ENCODE measurements at places on chromosomes 2 and 18.

- no peak for DNase-seq
These were observed 300.7 kb downstream of the TCF4 start for GRCh38 chr18:55287149-55287806.

GRCh38 chr2:104487366-104487765, 366.5 kb upstream of the POU3F3 start:
- no peak for DNase-seq

DNA sequence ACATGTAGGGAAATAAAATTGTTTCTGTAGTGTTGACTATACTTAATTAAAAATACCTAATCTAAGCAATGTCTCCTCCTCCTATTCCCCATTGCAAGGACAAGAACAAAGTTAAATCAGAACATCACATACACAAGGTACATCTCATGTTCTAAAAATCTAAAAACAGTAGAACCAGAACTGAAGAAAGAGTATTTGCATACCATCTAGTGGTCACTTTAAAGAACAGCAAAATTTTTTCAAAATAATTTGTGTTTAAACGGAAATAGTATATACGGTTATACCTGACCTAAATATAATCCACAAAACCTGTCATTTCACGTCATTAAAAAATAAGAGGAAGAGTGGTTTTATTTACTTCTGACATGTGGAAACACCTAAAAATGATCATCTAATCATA, 294.3 kb upstream of the KCNH7 start:
- peak; percentile 35 for DNase-seq

DNA sequence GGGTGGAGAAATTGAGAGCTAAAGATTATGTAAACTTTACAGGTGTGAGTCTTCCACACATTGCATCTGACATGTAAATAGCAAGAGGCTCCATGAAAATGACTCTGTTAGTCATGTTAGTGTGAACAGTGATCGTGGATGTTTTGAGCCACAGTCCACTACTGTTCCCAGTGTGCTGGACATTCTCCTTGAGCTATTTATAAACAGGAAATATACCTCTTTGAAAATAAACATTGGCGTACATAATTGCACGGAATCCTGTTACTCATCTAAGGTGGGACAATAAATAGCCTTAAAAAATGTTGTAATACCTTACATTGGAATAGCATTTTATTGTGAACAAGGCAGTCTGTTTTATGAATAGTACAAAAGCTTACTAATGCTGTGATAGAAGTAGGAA, 37.0 kb downstream of the LIMS1 start:
- DNase-seq: peak; percentile 24

GRCh38 chr2:199911877-199912161, 726 bp downstream of the C2orf69 start:
- DNase-seq: no peak

GRCh38 chr18:60534538-60534937, 162.0 kb upstream of the MC4R start:
- peak; percentile 72 for DNase-seq

DNA sequence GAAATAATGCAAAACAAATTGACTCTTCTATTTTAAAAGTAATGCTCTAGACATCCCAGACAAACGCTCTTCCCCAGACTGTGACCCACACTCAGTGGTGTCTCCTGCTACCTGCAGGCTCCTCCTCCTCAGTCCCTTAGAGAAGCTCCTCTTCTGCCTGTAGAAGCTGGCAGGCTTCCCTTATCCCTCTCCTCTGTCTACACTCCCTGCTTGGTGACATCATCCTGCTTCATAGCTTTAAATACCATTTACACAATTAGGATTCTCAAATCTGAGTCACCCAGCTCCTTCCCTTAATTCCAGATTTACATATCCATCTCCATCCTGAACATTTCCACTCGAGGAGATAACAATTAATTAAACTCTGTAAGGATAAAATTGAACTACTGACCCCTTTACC, 167.9 kb downstream of the FBXO15 start:
- DNase-seq: peak; percentile 81

GRCh38 chr18:50172367-50172766, 22.6 kb downstream of the MYO5B start:
- no peak for DNase-seq

GRCh38 chr2:113219525-113219888, 45.7 kb downstream of the PSD4 start:
- no peak for DNase-seq

- no peak for DNase-seq
These were observed 613.5 kb downstream of the MBD2 start for GRCh38 chr18:53610957-53611356.

- no peak for DNase-seq
These were observed 53.4 kb downstream of the CDH2 start for GRCh38 chr18:28123401-28124030.

GRCh38 chr2:183383854-183384253, 259.6 kb downstream of the NUP35 start:
- DNase-seq: no peak

- no peak for DNase-seq
These were observed 6.8 kb downstream of the BIRC6 start for GRCh38 chr2:32363597-32363996.

- DNase-seq: no peak
These were observed 92.7 kb downstream of the ZNF516 start for GRCh38 chr18:76402026-76402990.

GRCh38 chr2:74573747-74574562, 19.4 kb downstream of the DOK1 start:
- DNase-seq: peak; percentile 70

- DNase-seq: peak; percentile 93
These were observed 129.4 kb upstream of the MAPRE2 start for GRCh38 chr18:34911661-34912384.

- DNase-seq: peak; percentile 64
These were observed 74.7 kb upstream of the ETAA1 start for GRCh38 chr2:67322353-67323001.

DNA sequence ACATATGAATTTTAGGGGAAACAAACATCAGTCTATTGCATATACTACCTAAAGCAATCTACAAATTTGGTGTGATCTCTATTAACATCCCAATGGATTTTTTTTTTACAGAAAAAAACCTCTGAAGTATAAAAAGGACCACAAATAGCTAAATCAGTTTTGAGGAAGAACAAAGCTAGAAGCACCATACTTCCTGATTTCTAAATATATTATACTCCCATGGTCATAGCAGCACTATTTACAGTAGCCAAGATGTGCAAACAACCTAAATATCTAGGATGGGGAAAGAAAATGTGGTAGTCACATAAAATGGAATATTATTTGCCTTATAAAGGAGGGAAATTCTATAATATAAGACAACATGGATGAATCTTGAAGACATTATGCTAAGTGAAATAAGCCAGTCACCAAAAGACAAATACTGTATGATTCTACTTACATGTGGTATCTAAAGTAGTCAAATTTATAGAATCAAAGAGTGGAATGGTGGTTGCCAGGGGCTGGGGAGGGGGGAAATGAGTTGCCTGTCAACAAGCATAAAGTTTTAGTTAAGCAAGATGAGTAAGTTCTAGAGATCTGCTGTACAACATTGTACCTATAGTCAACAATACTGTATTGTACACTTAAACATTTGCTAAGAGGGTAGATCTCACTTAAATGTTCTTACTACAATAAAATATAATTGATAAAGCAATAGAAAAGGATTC, 17.6 kb upstream of the CASP8 start:
- no peak for DNase-seq

GRCh38 chr2:100986157-100986556, 15.9 kb upstream of the RPL31 start:
- no peak for DNase-seq

DNA sequence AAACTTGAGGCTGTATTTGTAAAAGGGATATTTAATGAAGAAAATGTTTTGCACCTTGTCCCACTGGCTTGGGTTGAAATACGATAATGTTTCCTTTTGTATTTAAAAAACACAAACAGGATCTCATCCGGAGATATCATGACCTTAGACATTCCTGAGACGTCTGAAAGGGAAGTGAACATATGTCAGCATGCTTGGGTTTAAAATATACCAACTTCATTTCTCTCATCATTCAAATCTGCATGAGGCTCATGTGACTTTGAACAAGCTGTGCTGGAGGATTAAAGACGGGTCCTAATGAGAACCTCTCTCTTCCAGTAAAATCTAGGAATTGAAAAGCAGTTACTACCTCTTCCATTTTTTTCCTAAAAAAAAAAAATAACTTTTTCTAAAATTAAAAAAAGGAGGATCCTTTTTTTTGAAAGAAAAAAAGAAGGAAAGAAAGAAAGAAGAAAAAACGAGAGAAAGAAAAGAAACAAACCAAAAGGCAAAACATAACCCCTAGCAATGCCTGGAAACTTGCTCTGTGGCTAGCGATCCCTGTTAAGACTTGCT, 106.8 kb upstream of the ZFP36L2 start:
- DNase-seq: no peak

GRCh38 chr18:75108579-75109318, 100.2 kb downstream of the PTGR3 start:
- no peak for DNase-seq

- no peak for DNase-seq
These were observed 221.6 kb downstream of the HNMT start for GRCh38 chr2:138185827-138186226.

GRCh38 chr2:156087875-156088274, 244.6 kb downstream of the NR4A2 start:
- DNase-seq: peak; percentile 21

- peak; percentile 81 for DNase-seq
These were observed 197.5 kb upstream of the COL3A1 start for GRCh38 chr2:188776634-188777033.

GRCh38 chr18:44778788-44779187, 98.1 kb downstream of the SETBP1 start:
- peak; percentile 22 for DNase-seq

DNA sequence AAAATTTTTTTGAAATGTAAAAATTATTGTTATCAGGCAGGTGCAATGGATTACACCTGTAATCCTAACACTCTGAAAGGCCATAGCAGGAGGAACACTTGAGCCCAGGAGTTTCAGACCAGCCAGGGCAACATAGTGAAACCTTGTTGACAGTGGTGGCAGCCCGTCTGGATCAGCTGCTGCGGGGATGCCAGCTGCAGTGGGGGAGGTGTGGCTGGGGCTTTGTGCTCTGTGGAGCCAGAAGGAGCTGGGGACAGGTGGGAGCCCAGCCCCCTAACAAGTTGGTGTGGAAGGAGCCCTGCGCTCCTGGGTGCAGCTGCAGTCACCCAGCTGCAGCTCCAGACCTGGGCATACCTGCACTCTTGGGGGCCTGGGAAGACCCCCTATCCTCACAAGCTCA, 182.4 kb upstream of the MC4R start:
- no peak for DNase-seq

DNA sequence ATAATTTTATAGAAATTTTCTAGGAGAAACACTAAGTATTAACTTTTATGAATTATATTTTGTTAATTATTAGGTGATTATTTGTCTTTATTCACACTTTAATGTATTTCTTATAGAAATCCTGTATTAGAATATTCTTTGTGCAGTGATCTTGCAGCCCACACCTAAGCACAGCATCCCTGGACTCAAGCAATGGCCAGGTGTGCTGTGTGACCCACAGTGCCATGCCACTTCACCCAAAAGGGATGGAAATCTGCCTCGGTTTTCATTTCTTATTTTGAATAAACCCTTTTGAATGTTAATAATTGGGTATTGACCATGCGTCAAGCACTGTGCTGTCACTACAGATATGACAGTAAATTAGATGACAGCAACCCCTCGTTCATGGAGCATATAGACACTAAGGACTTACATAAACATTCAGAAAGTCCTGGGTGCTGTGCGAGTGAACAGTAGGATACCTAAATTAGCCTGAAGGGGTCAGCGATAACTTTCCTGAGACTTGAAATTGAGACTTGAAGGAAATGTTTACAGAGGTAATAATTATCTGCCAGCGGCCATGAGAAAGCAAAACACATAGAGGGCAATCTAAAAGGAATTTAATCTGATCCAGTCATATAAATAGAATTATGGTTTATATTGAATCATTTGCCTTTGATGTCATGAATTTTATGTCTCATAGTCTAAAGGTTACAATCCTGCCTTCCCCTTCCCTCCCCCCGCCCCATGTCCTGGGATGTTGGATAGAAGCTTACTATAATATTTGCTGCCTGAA, 52.7 kb upstream of the CALCRL start:
- DNase-seq: peak; percentile 57

- DNase-seq: no peak
These were observed 72.5 kb downstream of the MRPS9 start for GRCh38 chr2:105110295-105110829.

DNA sequence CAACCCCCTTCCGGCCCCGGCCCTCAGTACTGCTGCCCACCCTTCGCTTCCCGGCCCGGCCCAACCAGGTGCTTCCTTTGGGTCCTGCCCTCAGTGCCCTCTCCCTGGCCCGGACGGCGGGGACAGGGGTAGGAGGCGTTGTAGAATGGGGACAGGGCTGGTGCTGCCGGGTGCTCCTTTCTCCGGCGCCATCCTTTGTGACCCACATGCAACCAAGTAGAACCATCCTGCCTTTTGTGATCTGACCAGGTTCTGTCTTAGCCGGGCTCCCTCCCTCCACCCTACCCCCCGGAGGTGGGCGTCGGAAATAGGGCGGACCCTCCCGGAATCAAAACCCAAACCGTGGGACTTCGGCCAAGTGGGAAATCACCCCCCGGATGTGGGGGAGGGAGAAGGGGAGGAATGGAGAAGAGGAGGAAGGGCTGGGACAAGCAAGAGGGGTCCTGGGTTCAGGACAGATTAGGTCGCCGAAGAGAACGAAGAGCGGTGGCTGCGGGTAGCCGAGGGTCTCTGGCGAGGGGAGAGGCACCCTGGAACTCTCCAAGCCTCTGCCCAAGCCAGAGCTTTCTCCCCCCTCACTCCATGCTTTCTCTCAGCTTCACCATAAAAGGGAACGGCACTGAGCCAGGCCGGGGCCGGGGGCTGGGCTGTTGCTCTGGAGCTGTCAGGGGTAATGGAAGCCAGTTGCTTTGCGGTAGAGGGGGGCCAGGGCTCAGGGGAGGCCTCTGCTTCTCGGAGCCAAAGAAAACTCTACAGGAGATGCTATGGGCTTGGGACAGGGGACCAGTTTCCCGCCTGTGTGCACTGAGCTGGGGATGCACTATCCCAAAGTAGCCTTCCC, 756 bp upstream of the OST4 start:
- peak; percentile 87 for DNase-seq

DNA sequence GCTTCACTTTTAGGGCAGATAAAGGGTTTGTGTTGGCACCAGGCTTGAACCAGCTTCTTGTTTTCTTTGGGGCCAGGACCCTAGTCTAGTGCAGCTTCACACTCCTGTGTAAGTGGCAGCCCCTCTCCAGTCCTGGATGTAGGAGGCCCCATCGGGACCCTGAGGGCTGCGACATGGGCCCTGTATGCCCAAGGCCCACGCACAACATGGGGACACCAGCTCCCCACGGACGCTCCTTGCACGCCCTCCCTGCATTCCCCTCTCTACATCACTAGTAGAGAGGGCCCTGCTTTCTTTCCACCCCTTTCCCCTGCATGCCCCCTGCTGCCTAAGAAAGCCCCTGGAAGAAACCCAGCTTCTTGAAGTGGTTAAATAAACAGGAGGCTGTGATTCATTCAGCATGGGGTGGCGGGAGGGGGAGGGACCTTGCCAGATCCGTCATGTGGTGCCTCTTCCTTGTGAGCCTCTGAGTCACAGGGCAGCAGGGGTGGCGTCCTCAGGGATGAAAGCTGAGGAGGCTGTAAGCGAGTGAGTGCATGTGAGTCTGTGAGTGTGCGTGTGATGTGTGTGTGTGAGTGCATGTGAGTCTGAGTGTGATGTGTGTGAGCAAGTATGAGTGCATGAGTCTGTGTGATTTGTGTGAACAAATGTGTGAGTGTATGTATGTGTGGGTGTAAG, 42.5 kb downstream of the COPS8 start:
- peak; percentile 100 for DNase-seq

Data from astrocyte of the spinal cord (primary cell).